ENCODE measurements at places on chromosomes 4 and X.

DNA sequence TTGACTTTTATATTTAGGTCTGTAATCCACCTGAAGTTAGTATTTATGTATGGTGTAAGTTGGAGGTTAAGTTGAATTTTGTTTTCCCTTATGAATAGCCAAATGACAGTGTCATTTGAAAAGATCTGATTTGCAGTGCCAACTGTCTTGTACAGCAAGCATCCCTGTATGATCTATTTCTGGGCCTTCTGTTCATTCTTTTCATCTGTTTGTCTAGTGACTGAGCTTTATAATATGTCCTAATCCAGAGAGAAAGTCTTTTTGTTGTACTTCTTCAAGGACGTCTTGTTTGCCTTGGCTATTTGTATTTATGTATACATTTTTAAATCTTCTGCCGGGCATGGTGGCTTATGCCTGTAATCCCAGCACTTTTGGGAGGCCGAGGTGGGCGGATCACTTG, 39.6 kb downstream of the CDKL5 start:
- DNase-seq = no peak

GRCh38 chrX:138018145-138018799, 452.3 kb downstream of the ZIC3 start:
- DNase-seq = no peak

GRCh38 chr4:76011700-76012387, 4.5 kb upstream of the CXCL9 start:
- no peak for DNase-seq

DNA sequence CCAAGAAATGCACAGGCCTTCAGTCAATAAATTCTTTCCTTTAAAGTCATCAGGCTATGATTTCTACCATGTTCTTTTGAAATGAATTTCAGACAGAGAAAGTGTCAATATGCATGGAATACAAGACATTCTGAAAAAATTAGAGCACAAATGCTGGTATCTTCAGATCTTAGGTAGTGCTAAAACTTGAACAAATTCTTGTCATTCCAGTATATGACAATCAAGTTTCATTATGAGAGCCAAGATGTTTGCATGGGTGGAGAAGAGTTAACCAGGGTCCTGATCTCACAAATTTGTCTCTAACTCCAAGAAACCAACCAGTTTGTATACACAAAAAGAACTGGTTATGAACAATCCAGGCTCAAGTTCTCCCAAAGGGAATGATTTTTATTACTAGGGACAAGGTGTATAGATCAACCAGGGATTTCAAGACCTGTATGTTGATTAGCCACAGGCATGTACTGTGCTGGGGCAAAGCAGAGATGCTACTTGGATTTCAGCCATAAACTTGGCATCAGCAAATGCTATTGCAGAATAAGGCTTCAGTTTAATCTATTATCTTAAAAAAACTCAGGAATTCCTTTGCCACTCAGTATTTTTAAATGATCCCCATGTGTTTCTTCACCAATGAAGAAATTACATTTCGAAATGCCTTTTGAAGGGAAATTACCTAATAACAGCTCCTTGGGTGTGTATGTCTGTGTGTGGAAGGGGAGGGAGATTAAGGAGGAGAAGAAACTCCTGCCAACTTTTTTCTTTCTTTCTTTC, 69.7 kb downstream of the FANCB start:
- no peak for DNase-seq

GRCh38 chrX:95884186-95884585, 800.5 kb upstream of the DIAPH2 start:
- no peak for DNase-seq

GRCh38 chr4:73945140-73945539, 36.7 kb downstream of the PF4 start:
- no peak for DNase-seq

DNA sequence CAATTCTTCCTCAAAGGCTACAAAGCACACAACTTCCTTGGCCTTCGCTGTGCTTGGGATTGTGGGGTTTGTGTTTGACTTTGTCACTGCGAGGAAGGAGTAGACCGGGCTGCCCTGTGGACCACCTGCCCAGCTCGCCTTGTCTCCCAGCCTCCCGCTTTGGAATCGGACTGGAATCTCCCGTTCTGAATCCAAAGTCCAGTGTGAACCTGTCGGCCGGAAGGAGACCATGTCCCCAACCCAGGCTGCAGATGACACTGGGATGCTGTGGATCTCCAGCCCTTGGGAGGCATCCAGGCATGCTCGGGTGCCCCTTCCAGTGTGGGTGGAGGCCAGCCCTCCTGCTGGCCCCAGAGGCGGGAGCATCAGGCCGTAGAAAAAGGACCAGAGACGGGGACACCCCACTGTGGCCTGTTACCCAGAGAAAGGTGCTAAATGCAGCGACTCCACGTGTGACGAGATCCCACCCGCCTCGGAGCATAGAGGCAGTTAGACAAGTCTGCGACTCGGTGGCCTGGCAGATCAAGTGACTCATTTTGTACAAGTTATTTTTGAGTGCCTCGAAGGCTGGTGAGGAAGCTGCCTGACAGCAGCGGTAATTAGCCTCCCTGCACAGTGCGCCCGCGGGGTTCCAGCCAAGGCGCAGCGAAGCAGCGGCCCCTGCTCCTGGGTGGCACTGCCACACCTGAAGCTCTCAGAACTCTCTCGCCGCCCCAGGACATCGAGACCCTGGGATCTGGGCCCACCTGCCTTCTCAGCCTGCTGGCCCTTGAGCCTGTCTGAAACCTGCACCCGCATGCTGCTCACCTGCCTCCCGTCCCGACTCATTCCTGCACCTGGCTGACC, 57.5 kb downstream of the ADRA2C start:
- no peak for DNase-seq
